ENCODE measurements at places on chromosomes 12 and 14.

- no peak for DNase-seq
Observed at GRCh38 chr14:62364800-62365280, 602.6 kb downstream of the SNAPC1 start.

DNA sequence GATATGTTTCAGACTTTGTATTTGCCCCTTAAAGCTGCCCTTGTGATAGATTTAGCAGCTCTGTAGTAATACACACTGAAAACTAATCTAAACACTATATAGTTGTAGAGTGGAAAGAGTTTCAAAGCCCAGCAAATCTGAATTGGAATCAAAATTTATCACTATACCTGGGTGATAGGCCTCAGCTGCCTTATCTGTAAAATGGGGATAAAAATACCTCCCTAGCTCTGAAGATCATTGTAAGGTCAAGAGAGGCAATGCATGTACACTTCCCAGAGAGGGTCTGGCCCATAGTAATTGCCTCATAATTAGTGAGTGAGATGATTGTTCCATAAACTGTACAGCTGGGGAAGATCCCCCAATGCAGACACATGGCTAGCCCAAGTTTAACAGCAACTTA is 103.6 kb downstream of the IGF1 start:
- no peak for DNase-seq

DNA sequence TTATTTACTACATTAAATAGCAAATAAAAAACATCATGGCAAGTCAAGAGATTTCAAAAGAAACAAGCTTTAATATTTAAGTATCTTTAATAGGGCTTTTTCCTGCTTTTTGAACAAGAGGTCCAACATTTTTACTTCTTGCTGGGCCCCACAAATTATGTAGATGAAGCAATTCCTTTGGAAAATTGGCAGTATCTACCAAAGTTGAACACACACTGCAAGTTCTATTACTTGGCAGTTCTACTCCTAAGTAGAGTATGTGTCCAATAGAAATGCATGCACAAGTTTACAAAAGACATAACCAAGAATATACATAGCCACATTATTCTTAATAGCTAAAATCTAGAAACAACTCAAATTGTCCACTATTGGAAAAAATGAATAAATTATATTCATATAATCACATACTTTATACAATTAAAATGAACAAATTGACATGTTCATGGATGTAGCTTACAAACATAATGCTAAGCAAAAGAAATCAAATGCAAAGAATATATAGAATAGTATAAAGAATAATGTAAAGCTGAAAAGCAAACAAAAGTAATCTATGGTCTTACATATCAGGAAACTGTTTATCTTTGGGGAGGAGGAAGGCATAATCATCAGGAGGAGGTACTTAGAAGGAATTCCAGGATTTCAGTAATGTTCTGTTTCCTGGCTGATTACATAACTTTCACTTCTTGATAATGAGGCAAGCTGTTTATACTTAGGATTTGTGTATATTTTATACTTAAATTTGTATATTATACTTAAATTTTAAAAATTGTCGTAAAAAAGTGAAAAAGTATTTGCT is 6.5 kb upstream of the TMBIM4 start:
- no peak for DNase-seq

DNA sequence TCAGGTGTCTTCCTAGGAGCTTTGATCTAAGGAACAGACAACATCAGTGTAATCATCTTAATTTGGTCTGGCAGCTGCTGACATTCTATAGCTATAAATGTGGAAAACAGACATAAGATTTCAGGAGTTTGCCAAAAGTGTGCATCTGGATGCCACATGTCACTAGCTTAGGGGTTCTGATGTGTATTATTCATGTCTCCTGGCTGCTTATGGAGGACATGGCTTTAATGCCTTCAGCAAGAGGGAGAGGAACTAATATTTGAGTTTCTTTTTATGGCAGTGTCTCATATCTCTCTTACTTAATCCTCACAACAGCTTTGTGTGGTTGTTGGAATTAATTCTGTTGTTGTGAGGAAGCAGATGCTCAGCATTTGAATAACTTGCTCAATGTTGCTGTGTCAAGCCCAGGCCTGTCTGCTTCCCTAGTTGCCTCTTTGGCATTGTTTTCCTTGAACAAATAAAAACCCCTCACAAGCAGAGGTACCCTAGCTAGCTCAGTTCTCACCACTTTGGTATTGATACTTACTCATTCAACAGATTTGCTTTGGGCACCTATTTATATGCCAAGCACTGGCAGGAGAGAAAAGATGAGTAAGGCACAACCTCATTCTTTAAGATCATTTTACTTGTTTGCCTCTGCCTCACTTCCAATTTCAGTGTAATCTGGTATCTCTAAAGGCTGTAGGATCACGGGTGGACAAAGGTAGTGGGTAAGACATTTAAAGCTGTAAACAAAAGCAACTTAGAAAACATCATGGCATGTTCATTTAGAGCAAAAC is 39.8 kb upstream of the EID3 start:
- DNase-seq = no peak

DNA sequence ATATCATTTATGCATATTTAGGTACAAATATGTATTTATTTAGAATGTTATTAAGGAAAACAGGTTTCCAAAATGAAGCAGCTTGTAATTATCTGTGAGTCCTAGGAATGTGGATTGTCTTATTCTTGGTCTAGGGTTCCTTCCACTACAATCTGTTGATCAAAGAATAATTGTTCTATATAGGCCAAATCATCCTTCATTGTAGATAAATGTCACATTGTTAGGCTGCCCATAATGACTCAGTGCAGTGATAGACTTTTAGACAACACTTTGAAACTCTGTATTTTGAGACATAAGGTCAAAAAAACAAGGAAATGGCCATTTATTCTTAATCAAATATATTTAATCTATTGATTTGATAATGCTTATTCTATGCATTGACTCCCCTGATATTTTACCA is 283.0 kb downstream of the ACSS3 start:
- DNase-seq = no peak

DNA sequence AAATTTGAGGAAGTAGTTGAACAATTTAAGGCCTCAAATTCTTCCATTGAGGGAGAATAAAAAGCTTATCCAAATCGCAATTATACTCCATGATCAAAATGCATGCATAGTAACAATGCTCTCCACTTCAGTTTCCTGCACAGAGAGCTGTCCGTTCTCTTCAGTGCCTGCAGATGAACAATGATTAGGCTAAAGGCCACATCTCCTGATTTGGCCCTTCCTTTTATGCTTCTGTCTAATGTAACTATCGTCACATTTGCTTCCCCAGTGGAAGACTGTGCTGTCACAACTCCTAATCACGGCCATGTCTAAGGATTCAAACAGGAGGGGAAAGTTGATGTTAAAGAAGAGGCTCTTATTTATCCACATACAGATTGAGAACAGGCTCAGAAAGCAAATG is 113.6 kb upstream of the NPAS3 start:
- DNase-seq = no peak

GRCh38 chr12:105445249-105445648 is 114.8 kb downstream of the C12orf75 start:
- no peak for DNase-seq
